ENCODE measurements at places on chromosomes 6 and 20. TPM values are rescaled to one million over a fixed set of nuclear protein-coding genes. Genes with fewer than 3 reads are reported as not detected.

Gene EYS
- not detected for total RNA-seq

Gene CCND3
- 36.8 TPM for total RNA-seq

GRCh38 chr6:67131827-67132226, 1424.8 kb upstream of the EYS start:
- DNase-seq, result no peak

DNA sequence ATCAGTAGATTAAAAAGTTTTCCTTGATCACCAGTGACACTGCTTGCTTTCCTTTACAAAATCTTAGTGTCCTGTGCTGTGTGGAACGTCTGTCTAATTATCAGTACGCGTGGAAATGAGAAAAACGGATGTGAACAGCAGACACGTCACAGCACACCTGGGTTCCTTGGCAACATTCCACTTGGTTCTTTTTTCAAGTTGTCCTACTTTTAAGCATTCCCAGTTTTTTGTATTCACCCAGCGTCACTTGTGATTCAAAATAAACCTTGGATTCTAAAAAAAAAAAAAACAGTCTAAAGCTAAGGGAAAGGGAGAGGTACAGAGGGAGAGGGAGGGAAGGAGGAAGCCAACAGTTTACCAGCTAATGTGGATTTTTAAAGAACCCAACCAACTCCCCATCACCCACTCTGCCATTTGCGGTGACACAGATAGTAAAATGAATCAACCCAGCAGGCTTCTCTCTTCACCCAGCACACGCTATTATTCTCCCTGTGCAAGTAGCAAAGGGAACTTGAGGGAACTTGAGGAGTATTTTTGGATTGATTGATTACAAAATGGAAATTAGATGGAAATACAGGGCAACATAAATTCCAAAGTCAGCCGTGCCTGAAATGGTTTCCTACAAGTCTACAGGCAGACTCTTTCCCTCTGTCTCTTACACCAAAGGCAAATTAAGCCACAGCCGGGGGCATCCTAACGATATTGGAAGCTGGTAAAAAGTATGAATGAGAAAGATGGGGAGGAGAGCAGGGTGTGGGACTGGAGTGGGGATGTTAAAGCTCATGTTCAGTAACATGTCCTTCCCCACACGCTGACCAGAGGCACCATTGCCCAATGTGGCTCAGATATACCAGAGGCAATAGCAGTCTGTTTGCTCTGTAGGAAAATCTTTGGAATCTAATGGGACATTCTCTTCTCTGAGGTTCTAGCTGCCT, 129.8 kb downstream of the SASH1 start:
- DNase-seq, result no peak

- DNase-seq, result no peak
These were observed 58.5 kb downstream of the CHD6 start for GRCh38 chr20:41559658-41560057.

DNA sequence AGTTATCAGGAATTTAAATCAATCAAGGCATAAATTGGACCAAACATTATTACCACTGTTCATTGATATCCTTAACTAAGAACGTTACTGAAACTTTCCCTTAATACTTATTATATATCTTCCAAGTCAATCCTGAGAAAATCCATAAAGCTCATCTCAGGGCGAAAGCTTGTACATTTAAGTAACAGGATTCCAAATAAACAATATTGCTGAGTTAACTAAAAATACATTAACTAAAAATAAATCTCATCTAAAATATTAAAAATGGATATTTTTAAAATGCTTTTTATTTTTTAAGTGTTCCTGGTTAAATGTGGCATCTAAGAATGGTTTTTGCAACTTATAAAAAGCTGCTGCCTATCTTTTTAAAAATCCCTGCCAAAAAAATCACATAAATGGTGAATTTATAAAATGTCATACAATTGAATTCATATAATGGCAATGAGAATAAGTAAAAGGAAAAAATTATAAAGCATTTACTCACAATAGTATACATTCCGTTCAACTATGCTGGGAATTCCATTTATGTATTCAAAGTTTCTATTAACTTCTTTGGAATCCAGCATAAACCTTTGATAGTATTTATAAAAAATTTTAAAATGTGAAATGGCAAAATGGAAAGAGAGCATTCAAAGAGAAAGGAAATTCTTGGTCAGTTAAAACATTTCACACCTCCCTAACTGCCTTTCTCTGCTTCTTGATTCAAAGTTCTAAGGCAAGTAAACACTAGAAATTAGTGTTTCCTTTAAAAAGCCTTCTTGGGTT, 20.8 kb upstream of the GMDS start:
- DNase-seq, result no peak

DNA sequence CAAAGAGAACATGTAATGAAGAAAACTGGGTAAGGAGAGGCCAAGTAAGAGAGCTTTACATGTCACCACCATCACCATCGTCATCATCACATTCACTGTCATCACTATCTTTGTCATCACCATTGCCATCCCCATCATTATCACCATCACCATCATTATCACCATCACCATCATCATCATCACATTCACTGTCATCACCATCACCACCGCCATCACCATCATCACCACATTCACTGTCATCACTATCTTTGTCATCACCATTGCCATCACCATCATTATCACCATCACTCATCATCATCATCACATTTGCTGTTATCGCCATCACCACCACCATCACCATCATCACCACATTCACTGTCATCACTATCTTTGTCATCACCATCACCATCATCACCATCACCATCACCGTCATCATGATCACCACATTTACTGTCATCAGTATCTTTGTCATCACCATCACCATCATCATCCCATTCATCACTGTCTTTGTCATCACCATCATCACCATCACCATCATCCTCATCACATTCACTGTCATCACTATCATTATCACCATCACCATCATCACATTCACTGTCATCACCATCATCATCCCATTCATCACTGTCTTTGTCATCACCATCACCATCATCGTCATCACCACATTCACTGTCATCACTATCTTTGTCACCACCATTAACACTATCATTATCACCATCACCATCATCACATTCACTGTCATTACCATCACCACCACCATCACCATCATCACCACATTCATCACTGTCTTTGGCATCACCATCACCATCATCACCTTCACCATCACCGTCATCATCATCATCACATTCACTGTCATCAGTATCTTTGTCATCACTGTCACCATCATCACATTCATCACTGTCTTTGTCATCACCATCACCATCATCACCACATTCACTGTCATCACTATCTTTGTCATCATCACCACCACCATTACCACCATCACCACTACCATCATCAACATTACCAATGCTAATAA, 172.3 kb downstream of the ERMARD start:
- DNase-seq, result no peak

DNA sequence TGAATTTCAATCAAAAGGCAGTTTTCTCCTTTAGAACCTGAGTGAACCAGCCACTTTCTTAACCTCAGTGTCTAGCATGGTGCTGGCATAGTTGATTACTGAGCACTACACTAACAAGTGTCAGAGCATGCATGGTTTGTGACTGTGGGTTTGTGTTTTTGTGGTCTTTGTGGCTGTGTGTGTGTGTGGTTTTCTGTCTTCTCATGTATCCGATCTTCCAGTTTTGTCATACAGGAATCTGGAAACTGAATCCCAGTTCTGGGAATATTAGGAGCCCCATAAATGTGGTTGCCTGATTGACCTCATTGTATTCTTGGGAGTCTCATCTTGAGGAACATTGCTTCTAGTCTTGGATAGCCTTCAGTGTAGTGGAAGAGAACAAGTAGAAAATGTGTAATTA, 73.7 kb downstream of the ESR1 start:
- DNase-seq, result no peak

- DNase-seq, result no peak
These were observed 509.3 kb downstream of the QKI start for GRCh38 chr6:163923658-163924411.
